ENCODE measurements at places on chromosomes 3 and 15.

GRCh38 chr15:67509918-67510317, 11.0 kb upstream of the C15orf61 start:
- DNase-seq, result no peak

DNA sequence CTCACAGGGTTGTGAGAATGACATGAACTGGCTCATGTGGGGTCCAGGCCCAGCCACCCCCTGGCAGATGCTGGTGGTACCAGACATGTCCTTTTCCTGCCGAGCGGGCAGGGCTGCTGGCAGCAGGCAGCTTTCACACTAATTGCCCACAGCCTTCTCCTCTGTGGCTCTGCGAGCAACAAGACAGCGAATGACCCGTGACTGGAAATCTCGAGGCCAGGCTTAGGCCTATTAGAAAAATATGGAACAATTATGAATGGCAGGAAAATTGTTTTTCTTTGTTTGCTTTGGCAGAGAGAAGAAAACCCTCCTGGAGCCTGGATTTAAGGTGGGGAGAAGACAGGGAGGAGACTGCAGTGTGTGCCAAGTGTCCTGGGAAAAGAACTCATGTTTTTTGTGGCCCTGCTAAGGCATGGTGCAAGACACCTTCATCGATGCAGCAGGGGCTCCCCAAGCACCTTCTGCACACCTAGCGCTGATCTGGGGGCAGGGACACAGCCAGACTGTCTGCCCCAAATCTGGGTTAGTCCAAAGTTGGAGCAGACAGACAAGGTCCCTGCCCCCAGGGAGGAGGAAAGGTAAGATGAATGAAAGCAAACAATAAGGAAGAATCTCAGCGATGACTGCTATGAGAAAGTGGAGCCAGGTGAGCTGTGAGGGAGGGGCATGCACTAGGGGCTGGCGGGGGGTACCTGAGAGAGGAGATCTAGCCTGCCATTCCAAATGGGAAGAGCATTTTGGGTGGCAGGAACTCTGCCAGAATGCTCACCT, 193.8 kb upstream of the TLE3 start:
- DNase-seq, result no peak

DNA sequence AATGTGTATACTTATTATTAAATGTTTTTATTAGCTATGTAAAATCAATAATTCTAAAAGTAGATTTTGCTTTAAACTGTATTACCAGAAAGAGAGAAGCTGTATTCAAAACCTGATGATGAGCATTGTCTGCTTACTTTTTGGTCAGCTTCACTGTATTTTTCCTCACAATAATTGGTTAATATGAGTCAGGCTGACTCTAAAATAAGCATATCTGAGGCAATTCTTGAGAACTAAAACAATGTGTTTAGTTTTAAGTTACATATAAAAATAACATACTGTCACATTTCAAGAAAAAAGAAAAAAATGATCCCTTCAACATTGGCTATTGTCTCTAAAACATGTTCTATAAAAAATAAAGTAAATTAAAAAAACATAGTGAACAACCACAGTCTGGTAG, 66.1 kb downstream of the EPHA3 start:
- DNase-seq, result no peak

DNA sequence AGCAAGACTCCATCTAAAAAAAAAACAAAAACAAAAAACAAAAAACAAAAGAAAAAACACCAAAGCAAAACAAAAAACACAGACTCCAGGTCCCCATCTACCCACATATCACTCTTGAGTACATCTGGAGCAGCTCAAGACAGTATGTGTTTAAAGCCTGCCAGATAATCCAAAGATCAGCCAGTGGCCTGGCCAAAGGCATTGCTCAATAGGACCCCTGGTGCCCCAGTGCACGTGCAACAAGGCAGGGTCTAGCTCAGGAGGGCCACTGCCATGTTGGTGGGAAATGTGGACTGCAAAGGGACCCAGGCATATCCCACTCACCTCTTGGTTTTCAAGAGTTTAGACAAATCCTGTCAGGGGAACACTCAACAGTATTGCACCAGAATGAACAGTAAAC, 279.5 kb downstream of the RPLP1 start:
- no peak for DNase-seq

GRCh38 chr3:72820415-72820814, 27.8 kb downstream of the SHQ1 start:
- no peak for DNase-seq

GRCh38 chr15:67256051-67256450, 1.5 kb downstream of the IQCH start:
- DNase-seq, result no peak

GRCh38 chr3:5188419-5189221, 1.1 kb downstream of the EDEM1 start:
- DNase-seq, result peak; percentile 42

DNA sequence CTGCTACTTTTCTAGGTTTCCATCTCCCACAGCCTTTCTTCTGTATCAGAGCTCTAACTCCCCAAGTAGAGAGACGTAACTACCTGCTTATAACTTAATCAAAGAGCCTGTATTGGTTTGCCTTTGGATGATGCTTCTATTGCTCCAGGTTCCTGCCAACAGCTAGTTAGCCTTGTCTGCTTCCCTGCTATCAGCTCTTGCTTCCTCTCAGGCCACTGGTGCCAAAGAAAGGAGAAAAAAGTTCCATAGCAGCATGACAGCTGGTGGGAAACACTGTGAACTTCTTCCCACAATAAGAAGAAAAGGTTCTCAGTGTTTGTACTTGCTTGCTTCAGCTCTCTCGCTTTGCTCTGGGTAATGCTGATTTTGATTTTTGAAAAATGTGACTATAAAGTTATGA, 206.6 kb downstream of the GBE1 start:
- DNase-seq, result no peak

GRCh38 chr15:60351066-60351465, 46.7 kb downstream of the ANXA2 start:
- no peak for DNase-seq

DNA sequence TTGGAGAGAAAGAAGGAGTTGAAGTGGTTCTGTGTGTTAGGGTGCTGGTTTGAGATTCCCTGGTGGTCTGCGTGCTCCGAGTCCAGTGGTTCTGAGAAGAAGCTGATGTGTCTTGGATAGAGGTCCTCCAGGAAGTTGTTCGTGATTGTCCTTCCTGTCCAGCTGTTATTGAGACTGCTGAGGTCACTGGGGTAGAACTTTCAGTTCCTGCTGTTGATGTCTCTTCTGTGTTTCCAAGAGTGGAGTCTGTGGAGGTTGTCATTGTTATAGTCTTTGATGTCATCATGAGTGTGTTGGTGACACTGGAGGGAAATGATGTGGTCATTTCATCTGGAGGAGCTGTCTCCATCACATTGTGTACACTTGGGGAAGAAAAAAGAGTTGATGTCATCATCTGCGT, 20.8 kb downstream of the MUC4 start:
- DNase-seq, result no peak

DNA sequence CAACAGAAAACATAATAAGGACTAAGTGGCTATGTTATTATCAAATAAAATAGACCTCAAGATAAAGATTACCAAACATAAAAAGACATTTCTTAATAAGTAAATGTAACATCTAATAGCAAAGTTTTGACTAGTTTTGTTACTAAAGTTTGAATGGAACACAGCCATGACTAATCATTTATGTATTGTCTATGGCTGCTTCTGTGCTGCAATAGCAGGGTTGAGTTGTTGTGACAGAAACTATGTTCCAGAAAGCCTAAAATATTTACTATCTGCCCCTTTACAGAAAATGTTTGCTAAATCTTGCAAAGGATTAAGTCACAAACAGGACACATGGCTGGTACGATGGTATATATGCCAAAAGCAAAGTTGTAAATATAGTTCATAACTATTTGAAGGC, 37.9 kb upstream of the MYH15 start:
- DNase-seq, result no peak

- DNase-seq, result no peak
Observed at GRCh38 chr15:59711451-59712243, 22.5 kb upstream of the BNIP2 start.

DNA sequence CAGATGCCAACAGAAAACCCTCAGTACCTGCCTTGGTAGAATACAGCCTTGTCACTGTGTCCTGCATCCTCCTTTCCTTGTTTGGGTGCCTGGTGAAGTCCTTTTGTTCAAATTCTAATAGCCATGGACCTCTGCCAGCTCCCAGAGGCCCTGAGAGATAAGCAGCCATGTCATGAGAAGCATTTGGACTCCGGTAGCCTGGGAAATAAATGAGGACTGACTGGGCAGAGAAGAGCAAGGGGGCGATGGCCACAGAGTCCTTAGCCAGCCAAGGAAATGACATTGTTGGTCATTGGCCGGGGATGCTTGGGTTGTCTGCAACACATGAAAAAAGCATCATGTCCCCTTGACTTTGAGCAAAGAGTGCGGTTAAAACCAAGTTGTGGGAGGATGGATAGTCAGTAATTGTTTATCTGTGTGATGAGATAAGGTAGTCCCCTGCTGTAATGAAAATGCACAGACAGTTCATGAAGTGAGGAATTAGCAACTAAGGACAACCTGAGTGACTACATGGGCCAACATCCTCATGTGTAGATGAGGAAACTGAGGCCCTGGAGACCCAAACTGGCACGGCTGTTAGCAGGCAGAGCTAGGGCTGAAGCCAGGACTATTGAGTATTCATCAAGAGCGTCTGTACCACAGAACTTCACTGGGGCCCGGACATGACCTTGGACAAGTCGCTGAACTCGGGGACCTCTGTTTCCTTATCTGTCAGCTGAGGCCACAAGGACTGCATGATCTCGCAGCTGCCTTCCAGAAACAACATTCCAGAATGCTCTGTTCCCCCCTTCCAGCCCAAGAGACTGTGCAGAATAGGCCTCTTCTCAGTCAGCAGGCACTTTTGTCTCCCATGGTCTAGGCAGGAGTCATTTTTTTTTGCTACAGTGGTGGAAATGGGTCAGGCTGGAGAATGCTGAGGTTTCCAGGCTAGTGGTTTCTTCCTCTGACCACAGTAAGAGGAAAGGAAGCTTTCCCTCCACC, 90.5 kb upstream of the CTDSPL start:
- no peak for DNase-seq

GRCh38 chr3:18111796-18112232, 313.3 kb downstream of the SATB1 start:
- DNase-seq, result no peak

DNA sequence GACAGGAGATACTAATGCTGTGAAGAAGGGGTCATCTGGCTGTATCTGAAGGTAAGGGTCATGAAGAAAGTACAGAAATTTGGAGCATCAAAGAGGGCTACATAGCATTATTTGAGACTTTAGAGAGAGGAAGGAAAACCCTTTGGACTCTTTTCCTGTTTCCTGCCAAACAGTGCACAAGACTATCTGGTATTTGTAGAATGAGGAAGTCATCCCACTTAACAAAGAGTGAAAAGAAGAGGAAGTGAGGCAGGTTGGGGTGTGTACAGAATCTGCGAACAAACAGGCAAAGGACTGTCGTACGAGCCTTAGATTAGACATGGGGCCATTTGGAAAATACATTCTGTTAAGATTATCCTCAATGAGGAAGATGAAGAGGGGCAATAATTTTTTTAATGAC, 546.8 kb upstream of the EPHA6 start:
- DNase-seq, result no peak

GRCh38 chr15:66961901-66962300, 103.5 kb upstream of the SMAD3 start:
- no peak for DNase-seq

DNA sequence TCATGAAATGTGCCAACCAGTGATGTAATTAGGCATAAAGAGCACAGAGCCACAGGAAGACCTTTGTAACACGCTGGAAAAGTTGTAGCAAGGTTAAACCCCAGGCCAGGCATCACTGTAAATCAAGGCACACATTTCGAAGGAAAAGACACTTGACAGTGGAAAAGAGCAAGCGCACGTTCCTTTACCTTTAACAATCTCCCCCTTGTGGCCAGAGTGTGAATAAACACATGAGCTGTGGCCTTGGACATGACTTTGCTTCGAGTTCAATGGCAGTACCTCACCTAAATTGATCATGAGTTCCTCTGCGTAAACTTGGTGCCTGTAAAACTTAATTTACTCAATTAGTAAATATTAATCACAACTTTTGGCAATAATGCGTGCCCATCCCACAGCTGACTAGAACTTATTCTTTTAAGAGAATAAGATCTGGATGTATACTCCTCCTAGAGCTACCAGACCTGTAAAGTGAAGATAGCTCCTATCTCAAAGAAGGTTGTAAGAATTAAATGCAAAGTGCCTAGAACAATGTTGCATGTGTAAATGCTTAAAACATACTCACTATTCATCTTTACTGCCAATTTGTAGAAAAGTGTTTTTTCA, 757.0 kb upstream of the NECTIN3 start:
- peak; percentile 12 for DNase-seq

DNA sequence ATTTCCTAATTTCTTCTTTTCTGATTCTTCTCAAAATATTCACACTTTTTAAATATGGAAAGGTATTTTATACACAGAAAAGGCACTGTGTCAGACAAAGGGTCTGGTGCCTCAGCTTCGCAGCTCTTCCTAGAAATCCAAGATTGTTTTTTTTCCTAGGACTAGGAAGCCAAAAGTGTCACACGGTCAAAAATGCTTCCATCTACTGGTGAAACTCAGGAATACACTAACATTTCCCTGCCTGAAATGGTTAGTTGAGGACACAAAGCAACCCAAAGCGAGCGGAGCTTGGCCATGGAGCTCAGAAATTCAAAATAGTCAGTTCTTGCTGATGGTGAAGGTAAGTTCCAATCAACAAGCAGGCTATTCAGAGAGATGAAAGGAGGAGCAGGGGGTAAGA, 426.5 kb upstream of the RASGRP1 start:
- no peak for DNase-seq

- no peak for DNase-seq
Observed at GRCh38 chr3:97942801-97943546, 29.3 kb downstream of the RIOX2 start.

- no peak for DNase-seq
Observed at GRCh38 chr3:46713898-46714552, 3.6 kb downstream of the PRSS50 start.

DNA sequence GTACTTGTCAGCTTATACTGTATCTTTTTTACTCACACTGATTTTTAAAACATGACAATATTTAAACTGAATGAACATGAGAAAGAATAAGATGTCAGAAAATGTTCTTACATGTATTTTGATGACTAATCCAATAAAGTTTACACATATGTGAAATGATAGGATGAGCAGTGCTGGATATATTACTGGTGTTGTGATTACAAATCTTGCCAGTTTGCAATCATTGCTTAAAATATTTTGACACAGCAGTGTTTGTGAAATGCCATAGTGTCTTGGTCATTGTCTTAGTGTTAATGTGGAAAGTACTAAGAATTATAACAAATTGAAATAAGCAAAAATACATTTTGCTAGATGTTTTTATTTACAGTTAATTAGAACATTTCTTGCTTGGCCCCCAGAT, 118.7 kb upstream of the MLF1 start:
- DNase-seq, result no peak

DNA sequence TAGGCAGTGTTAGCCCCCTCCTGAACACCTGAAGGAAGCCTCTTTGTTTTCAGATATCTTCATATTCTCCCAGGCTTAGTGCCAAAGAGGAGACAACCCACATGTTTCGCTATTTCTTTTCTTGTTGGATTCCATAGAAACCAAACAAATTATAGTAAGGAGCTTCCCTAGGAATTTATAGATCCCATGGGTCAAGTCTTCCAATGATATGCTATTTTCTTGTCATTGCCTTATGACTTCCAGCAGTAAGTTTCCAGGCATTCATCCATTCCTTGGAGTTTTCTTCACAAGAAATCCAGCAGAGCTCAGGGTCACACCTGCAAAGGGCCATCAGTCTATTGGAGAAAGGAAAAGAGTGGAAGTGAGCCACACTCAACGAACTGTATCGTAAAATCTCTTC, 9.9 kb upstream of the KCNMB2 start:
- no peak for DNase-seq
